Iris pigment epithelial cell (primary cell): ENCODE measurements at places on chromosomes 5 and 9.
A peak's percentile ranks its signal among the peaks of the same experiment; 100 is the strongest.

GRCh38 chr5:37803487-37803886 lies 36.4 kb downstream of the GDNF start:
- no peak for DNase-seq

- DNase-seq: no peak
These were observed 37.6 kb downstream of the SYK start for GRCh38 chr9:90839183-90839728.

- DNase-seq: peak; percentile 49
These were observed 3.7 kb downstream of the CLTA start for GRCh38 chr9:36194326-36195000.

DNA sequence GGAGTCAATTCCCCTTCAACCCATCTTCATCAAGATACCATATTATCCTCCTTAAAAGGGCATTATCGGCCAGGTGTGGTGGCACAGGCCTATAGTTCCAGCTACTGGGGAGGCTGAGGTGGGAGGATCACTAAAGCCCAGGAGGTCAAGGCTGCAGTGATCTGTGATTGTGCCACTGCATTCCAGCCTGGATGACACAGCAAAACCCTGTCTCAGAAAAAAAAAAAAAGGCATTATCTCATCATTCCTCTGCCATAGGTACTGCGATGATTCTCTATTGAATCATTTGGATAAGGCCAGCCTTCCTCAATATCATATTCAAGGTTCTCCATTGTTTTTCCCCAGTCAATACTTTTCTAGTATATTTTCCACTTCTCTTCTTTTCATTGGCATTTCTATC lies 39.2 kb upstream of the RAB3C start:
- no peak for DNase-seq

- DNase-seq: no peak
These were observed 231.7 kb upstream of the CDH12 start for GRCh38 chr5:23084815-23085214.

GRCh38 chr9:129289883-129290282 lies 111.8 kb upstream of the IER5L start:
- no peak for DNase-seq

GRCh38 chr9:37036776-37037502 lies 2.9 kb upstream of the PAX5 start:
- DNase-seq: peak; percentile 24
